Right hindlimb (tissue), 1 donor: ENCODE measurements at places on chromosomes 4 and X.

DNA sequence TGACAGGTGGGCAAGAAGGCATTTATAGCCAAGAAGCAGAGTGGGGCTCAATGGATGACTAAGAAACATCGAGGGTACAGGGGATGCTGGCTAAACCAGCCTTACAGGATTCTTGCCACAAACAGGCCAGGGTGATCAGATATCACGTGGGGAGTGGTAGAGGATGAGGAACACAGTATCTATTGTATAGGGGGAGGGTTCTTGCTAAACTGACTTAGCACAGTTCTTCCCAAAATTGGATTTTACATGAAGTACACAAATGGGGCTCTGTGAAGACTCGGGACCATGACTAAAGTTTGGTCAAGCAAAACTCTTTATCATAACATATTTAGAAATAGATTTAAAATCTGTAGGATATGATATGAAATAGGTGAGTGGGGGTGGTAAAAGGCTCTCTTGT lies 144.0 kb upstream of the ATOH1 start:
- no peak for DNase-seq

GRCh38 chrX:48003367-48003757 lies 427 bp downstream of the ZNF182 start:
- no peak for DNase-seq

GRCh38 chr4:48173056-48173991 lies 39.3 kb upstream of the TXK start:
- no peak for DNase-seq

DNA sequence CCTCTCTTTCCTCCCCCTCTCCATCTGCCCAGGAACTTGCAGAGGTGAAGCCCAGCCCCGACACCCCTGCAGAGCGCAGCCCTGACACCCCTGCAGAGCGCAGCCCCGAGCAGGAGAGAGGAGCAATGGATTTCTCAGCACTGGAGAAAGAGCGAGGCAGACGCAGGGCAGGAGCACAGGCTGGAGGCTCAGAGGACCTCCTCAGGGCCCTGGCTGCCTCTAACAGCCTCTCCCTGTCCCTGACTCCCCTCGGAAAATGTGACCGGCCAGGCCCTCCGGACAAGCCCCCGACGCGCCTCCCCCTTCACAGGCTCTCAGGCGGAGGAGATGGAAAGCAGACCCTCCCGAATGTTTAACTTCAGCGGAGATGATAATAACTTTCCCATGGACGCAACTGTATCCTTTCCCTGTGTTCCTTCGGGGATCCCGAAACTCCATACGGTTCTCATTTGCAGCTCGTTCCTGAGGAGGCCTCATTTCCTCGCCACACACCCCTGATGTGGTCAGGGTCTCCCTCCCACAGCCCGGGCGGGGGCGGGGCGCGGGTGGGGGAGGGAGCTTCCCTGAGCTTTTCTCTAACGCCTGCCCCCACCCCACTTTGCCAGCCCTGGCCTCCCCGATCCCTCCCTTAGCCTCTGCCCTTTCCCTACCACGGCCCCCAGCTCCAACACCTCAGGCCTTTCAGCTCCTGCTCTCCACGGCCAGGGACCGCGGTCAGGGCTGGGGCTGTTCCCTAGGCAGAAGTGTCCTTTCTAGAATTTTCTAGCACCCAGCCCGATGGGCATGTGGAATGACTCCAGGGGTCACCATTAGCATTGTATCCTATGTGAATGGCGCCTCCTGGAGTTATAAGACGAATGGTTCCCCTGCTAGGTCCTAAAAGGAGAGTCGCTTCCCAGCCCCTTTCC lies 201.1 kb upstream of the BCOR start:
- DNase-seq, result peak; percentile 69

DNA sequence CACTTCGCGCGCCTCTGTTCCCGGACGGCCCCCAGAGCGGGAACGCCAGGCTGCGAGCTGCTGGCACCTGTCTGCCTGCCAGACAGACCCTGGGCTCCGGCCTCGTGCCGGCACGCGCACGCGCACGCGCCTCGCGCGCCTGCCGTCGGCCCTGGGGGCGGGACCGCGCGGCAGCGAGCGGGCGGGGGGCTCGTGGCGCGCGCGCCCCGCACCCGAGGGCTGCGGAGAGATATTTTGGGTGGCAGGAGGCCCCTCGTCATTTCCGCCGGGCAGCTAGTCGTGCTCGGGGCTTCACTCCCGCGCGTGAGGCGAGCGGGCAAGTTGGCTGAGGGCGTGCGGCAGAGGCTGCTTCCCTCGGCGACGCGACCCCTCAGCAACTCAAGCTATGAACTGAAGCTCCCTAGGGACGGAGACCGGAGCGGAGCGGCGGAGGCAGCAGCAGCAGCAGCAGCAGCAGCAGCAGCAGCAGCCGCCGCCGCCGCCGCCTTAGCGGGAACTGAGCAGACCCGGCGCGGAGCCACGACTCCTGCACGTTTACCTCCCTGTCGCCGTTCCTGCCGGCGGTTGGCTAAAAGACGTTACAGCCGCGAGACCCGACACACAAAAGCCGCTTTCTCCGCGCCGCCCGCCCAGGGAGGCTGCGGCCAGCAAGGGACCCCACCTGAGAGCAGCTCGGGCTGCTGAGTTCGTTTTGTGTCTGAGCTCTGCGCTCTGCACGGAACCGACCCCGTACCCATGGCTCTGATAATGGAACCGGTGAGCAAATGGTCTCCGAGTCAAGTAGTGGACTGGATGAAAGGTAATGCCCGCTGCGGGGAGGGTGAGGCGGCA lies at the start of gene CNKSR2:
Gene CNKSR2 (plus strand): TSS at position 256 of the 831 bp plus-strand sequence. CDS start 480 bp downstream, at position 736.
- DNase-seq, result peak; percentile 75

DNA sequence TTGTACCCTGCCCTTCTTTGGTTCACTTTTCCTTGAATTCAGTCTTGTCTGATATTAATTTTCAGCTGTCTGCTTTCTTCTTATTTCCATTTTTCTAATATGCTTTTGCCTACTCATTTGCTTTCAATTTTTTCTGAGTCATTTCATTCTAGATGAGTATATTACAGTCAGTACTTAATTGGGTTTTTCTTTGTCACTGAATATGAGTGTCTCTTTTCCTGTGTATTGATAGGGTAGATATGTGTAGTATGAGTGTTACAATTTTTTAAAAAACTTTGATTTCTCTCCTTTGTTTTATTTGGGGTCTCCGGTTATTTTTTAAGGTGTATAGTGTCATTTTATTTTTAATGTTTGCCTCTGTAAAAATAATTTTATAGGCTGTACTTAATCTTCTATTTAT lies 222.2 kb downstream of the IDS start:
- DNase-seq, result no peak
